Activated effector memory CD4-positive, alpha-beta T cell treated with anti-CD3 and anti-CD28 coated beads, Interleukin-2, amount 50 U/mL, for 16 hours (primary cell): ENCODE measurements at places on chromosomes 7 and 10.

DNA sequence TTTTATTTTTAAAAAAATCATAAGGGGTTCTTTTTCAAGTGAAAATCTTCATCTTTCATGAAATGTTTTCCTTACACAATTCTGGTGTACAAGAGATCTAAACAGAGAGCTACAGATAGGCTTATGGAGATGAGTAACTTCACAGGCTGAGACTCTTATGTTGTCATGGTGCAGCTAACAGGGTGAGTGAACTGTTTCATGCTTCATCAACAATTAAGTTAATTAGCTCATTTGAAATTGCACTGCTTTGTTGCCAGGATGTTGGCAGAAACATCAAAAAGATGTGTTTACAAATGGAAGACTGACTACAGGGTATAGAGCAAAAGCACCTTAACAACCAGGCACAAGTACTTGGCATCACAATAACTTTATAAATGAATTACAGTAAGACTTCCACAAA, 230.8 kb downstream of the FOXP2 start:
- DNase-seq, result no peak

- DNase-seq, result peak; percentile 21
These were observed 5.5 kb upstream of the OPN4 start for GRCh38 chr10:86648704-86649427.

DNA sequence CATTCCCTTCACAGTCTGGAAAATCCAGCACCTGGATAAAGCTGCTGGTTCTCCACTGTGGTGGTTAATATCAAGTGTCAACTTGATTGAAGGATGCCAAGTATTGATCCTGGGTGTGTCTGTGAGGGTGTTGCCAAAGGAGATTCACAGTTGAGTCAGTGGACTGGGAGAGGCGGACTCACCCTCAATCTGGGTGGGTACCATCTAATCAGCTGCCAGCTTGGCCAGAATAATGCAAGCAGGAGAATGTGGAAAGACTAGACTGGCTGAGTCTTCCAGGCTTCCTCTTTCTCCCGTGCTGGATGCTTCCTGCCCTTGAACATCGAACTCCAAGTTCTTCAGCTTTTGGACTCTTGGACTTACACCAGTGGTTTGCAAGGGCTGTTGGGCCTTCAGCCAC, 48.4 kb downstream of the C10orf143 start:
- no peak for DNase-seq

- DNase-seq, result no peak
These were observed 514.4 kb downstream of the INHBA start for GRCh38 chr7:41188163-41189130.

DNA sequence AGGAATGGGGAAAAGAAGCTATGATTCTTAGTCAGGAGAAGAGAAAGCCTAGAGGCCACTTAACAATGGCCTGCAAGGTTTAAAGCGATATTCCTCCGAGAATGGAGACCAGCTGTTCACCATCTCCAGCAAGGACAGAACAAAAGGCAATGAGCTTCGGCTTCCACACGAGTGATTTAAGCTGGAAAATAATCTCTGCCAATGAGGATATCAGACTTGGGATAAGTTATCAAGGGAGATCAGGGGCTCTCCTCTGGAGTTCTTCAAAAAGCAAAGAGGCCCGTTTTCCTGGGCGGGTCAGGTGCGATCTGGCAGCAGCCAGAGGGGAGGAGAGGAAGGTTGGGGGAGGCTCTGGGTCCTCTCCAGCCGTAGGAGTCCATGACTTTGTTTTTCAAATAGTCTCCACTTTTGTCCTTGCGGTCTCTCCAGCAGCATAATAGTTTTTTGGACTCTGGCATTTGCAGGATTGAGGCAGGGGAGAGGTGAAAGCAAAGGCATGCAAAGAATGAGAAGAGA, 211.3 kb downstream of the SKIDA1 start:
- no peak for DNase-seq

GRCh38 chr7:80783186-80783677, 135.6 kb downstream of the SEMA3C start:
- DNase-seq, result no peak

DNA sequence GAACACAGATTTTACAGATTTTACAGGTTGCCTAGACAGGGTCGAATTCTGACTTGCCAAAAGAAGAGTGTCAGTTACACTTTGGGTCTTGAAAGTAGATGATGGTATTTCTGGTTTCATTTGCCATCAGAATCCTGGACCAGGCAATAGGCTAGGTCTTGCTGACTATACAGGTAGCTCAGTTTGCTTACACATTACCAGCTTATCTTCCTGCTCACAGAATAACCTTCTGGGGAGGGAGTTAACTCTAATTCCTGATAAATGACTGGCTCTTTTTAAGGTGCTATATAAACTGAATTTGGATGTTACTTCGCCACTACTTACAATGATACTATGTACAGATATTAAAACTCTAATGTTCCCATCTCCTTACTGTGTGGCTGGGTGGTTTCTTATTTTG, 39.8 kb downstream of the GBF1 start:
- DNase-seq, result no peak

- no peak for DNase-seq
These were observed 327.5 kb upstream of the MEOX2 start for GRCh38 chr7:16014031-16014430.

DNA sequence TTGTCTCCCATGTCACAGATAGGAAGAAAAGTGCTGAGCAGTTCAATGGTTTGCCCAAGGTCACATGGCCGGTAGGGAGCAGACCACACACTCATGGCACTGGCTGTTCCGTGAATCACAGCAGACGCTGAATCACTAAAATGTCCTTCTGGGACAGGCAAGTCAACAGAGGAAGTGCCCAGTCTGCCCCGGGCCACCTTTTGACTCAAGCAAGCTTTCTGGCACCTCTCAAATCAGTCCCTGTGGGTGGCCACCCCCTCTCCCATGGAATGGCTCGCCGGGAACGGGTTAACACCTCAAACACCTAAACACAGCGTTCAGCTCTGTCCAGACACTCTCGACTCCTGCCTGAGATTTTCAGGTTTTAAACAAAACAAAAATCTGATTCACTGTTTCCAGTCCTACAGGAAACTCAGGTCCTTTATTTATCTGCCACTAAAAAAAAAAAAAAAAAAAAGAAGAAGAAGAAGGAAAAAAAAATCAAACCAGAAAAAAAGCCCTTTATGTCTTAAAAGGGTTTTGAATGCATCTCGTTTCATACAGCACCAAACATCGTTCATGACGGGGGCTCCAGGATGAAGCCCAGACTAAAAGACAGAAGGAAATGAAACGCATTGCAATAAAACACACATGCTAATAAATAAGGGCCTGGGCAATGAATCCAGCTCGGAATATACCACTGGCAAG, 15.5 kb downstream of the CARD11 start:
- DNase-seq, result peak; percentile 83

DNA sequence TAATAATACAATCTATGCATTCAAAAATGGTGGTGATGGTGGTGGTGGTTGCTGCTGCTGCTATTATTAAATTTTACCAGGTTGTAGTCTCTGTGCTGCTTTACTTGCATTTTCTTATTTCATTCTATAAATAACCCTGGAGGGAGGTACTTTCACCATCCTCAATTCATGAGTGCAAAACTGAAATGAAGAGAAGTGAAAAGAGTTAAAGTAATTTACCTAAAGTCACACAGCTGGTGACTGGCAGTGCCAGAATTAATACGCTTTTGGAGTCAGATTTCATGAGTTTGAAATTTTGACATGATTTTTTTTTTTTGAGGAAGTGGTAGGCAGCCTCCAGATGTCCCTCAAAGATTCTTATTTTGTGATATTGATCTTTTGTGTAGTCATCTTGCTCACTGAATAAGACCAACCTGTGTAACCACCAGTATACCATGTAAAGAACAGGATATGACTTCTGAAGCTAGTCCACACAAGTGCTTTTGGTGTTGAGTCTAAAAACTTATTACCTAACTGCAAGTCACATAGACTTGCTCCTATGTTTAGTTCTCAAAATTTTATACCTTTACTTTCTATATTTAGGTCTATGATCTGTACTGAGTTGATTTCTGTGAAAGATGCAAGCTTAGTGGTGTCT, 218.8 kb downstream of the ZWINT start:
- no peak for DNase-seq

DNA sequence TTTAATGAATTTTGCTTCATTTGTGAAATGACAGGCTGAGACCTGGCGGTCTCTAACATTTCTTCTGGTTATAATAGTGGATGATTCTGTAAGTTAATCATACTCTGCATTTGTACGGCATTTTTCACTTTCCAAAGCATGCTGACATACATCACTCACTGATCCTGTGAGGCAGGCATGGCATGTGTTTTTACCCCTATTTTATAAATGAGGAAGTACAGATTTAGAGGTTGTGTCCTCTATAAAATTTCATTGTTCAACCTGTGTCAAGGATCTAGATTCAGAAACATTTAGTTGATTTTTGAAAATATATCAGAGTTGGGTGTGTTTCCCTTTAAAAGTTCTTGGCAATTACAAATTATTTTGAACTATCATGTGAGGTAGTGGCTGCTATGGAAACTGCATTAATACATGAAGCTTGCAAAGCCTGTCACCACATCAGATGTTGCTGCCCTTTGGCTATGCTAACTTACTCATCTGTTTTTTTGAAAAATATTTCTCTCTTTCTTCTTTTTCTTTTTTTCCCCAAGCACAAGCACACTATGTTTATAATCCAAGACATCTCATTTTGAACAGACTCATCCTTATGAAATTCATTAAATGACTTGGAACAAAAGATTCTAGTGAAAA, 172.7 kb downstream of the GNAI1 start:
- no peak for DNase-seq

DNA sequence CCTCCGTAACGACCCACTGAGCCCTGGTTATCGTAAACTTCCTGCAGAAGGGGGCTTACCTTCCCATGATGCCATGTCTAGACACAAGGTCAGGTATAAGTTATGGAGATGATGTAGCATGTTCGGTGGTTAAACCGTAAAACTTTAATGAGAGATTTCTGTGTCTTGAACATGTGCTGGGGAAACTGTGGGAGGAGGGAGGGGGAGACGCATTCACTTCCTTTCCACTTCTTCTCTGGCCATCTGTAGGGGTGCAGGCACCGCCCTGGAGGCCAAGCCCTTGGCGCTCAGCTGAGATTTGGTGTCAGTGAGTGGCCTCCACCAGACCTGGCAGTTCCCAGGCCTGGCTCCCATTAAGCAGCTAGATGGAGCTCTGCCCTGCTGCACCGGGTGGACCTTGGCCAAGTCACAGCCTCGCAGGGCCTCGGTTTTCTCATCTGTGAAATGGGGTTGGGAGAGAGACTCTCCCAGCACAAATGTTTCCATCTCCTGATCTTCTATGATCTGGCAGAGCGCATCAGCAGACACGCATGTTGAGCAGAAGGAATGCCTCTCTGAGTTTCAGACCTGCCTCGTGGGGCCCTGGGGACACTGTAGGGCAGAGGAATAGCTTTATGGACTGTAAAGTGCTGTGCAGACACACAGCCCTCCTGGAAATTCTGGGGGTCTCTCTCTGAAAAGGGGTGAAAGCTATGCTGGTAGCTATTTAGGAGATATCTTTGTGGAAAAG, 106.0 kb downstream of the COL26A1 start:
- DNase-seq, result peak; percentile 34

GRCh38 chr10:4658777-4659176, 167.2 kb upstream of the AKR1E2 start:
- no peak for DNase-seq

GRCh38 chr7:152383341-152384234, 52.2 kb downstream of the KMT2C start:
- DNase-seq, result no peak

DNA sequence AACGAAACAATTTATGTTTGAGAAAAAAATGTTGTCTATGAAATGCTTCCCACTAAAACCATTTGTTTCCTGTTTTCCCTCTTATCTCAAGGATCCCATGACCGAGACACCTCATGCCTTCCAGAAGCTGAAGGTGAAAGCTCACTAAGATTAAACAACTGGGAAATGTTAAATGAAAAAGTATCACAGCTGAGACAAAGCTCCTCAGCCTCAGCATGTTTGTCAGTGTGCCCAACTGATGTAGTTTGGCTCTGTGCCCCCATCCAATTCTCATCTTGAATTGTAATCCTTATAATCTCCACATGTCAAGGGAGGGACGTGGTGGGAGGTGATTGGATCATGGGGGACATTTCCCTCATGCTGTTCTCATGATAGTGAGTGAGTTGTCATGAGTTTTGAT, 327.3 kb downstream of the HTR7 start:
- no peak for DNase-seq

- DNase-seq, result peak; percentile 76
These were observed 60.4 kb downstream of the ADD3 start for GRCh38 chr10:110067960-110068770.

DNA sequence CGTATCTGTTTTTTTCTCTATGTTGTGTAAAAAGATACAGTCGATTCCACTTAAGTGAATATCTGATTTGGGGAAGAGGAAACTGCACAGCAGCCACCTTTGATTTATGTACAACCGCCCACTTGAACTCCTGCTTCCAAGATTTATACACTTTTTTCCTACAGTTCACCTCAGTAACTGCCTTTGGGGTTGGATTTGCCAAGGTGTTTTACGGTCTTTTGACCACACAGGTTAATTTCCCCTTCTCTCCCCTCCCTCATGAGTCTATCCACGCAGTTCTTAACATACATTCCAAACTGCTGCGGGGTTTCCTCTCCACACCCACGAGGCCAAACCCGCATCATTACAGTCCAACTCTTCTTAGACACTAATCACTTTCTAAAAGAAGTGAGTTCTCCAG, 277.0 kb downstream of the USP6NL start:
- no peak for DNase-seq

DNA sequence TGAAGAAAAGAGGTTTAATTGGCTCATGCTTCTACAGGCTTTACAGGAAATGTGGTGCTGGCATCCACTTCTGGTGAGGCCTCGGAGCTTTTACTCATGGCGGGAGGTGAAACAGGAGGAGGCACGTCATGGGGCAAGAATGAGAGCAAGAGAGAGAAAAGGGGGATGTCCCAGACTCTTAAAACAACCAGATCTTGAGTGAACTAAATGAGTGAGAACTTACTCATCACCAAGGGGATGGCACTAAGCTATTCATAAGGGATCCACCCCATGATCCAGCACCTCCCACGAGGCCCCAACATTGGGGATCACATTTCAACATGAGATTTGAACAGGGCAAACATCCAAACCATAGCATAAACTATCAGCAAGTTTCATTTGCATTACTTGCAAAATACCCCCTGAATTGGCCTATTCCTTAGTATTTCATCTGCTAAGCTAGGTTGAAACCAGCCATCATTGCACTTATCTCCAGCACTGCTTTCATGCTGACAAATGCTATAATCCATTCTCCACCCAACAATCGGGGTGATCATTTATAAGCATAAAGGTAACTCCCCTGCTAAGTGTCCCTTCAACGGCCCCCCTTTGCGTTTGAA, 179.0 kb downstream of the NOC3L start:
- no peak for DNase-seq

GRCh38 chr10:73219384-73219783, 27.7 kb downstream of the DNAJC9 start:
- no peak for DNase-seq

GRCh38 chr10:124289851-124290795, 128.6 kb downstream of the OAT start:
- peak; percentile 54 for DNase-seq

- no peak for DNase-seq
These were observed 1250.9 kb upstream of the CELF2 start for GRCh38 chr10:9766762-9767161.
